ENCODE measurements at places on chromosomes 7 and 10.

GRCh38 chr10:20454331-20454730, 442.8 kb downstream of the NEBL start:
- DNase-seq: no peak

DNA sequence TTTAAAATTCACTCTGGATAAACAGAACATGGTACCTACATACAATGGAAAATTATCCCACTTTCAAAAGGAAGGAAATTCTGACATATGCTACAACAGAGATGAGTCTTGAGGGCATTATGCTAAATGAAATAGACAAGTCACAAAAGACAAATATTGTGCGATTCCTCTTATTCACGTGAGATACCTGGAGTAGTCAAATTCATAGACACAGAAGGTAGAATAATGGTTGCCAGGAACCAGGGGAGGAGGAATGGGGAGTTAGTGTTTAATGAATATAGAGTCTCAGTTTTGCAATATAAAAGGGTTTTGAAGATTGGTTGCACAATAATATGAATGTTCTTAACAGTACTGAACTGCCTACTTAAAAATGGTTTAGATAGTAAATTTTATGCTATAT, 69.8 kb upstream of the WAC start:
- DNase-seq: no peak

- no peak for DNase-seq
These were observed 54.0 kb upstream of the NMT2 start for GRCh38 chr10:15222511-15222910.

- no peak for DNase-seq
These were observed 30.8 kb upstream of the NME8 start for GRCh38 chr7:37817591-37817960.

DNA sequence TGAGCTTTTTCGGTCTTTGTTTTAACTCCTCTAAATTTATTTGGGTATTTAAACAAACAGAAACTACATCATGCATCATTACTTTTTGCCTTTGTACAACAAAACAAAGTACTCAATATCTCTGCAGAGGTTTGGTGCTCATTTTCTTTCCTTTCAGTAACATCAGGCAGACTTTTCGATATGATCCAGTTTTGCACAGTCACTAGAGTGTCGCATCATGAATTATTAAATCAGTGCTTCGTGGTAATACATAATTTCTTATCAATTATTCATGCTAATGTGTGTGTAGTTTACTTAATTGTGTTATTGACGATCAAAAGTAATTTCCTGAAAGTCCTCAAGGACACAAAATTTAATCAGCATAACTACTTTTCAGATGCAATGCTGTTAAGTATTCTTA, 31.8 kb downstream of the DRGX start:
- DNase-seq: no peak

- no peak for DNase-seq
These were observed 1012.4 kb upstream of the C7orf33 start for GRCh38 chr7:147578196-147578595.

GRCh38 chr10:13792006-13792405, 205.2 kb downstream of the PRPF18 start:
- DNase-seq: no peak

DNA sequence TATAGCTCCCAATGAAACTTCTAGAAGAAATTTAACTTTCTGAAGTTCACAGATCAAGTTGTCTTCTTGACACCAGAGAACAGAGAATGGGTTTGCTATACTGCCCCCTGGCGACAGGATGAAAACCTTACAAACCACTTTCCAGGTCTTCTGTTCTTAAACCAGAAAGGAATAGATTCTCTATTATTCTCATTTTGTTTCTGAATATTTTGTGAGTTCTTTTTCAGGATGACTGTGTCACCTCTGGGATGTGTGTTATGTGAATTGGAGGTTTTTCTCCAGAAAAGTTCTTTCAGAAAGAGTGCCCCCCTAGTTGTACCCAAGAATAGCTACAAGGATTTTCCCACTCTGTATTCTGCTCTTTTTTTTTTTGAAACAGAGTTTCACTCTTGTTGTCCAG, 6.3 kb downstream of the IFT22 start:
- peak; percentile 38 for DNase-seq

GRCh38 chr10:60209874-60210570, 179.7 kb downstream of the ANK3 start:
- DNase-seq: no peak

GRCh38 chr10:11636697-11637303, 25.4 kb upstream of the USP6NL start:
- DNase-seq: no peak

GRCh38 chr10:11499425-11500071, 111.9 kb downstream of the USP6NL start:
- DNase-seq: no peak

DNA sequence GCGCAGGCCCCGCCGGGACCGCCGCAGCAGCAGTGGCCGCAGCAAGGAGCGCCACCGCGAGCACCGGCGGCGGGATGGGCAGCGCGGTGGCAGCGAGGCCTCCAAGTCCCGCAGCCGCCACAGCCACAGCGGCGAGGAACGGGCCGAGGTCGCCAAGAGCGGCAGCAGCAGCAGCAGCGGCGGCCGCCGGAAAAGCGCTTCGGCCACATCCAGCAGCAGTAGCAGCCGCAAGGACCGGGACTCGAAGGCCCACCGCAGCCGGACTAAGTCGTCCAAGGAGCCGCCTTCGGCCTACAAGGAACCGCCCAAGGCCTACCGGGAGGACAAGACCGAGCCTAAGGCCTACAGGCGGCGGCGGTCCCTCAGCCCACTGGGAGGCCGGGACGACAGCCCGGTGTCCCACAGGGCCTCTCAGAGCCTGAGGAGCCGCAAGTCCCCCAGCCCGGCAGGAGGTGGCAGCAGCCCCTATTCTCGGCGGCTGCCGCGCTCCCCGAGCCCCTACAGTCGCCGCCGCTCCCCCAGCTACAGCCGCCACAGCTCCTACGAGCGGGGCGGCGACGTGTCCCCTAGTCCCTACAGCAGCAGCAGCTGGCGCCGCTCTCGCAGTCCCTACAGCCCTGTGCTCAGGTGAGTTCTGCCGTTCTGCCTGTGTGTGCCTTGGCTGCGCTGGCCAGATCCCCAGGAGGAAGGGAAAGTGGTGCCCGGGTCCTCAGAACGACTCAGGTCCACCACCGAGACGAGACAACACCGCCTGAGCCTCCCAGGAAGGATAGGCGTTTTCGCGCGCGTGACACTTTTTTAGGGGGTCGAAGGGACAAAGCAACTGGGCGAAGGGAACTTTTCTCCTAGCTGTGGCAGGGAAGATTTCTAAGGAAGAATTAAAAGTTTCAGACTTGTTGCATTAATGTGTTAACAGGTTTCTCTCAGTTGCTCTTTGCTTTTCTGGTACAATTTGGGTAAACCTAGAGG, 1.5 kb downstream of the CDK13 start:
- peak; percentile 77 for DNase-seq

- no peak for DNase-seq
These were observed 12.6 kb downstream of the FKBP6 start for GRCh38 chr7:73340514-73340913.

DNA sequence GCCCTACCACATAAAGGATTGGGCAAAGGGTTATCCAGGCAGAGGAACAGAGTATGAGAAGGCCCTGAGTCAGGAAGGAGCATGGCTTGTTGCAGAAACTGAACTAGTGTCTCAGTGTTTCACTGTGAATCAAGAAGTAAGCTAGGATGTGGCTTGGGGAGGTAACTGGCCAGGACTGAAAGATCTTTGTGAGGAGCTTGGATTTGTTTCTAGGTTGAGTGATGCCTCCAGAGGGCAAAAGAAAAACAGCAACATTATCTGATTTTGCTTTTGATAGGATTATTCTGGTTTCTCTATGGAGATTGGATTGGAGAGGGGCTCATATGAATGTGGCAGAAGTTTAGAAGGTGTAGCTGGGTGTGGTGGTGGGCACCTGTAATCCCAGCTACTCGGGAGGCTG, 137.9 kb upstream of the HDAC9 start:
- DNase-seq: no peak

- no peak for DNase-seq
These were observed 132.7 kb upstream of the CXCL12 start for GRCh38 chr10:44517635-44518034.

GRCh38 chr10:121914661-121915060, 13.2 kb downstream of the ATE1 start:
- no peak for DNase-seq

- DNase-seq: no peak
These were observed 88.5 kb downstream of the PPP1R17 start for GRCh38 chr7:31775556-31775955.

GRCh38 chr10:122290334-122290733, 19.2 kb downstream of the BTBD16 start:
- DNase-seq: no peak

DNA sequence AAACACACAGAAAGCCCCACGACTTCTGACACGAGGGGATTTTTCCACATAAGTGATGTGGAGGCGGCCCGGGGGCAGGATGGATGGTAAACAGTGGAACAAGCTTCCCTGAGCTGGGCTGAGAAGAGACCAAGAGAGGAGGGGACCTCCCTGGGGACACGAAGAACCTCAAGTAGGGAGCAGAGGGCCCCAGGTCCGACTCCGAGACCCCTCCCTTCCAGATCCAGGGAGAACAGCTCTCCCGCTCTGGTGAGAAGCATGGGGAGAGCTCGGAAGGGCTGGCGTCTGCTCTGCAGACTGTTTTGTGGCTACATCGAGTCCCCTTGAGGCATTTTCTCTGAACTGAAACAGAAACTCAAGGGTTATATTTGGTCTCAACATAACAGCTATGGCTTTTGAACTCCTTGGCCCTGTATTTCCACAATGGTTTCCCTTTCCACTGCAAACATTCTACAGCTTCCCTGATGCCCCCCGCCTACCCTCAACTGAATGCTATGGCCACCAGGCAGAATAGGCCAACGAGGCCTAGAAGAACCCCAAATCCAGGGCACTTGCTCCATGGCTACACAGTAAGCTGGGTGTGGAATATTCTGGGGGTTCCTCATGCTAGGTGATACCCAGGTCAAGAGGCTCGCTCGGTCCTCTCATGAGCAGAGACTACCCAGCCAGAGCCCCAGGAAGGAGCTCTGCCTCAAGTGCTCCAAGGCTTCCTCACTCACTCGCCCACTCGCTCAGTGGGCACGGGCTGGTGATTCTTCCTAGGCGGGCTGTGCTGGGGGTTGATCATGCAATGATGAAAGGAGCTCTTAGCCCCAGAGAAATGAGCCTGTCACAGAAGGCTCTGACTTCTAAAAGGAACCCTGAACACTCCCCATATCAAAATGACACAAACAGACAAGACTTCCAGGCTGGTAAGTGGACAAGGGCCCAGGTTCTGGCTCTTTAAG, 47.5 kb downstream of the FAM53B start:
- DNase-seq: peak; percentile 65

GRCh38 chr10:132986576-132986975, 44.2 kb upstream of the CFAP46 start:
- DNase-seq: no peak

DNA sequence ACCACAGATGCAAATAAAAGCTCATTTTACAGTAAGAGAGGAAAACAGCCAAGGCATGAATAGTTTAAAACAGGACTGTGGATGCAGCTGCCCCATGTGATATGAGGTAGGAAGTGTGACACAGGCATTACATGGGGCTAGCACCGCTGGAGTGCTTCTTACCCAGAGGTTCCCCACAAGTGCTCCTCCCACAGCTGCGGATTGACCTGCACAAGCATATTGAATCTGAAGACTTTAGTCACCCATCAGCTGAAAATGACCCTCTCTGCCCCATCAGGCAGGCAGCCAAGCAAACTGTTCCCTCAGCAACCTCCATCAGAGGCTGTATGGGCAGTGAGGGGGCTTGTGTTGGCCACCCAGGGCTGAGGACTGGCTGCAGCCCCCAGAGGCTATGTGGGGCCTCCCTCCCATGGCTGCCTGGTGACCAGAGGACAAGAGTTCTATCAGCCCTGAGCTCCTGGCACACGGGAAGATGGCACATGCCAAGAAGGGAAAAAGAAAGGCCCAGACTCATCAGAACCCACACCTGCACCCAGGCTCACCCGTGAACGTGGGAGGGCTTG, 98.7 kb downstream of the TCERG1L start:
- no peak for DNase-seq

GRCh38 chr7:104933022-104933421, 81.0 kb upstream of the KMT2E start:
- no peak for DNase-seq

- no peak for DNase-seq
These were observed 60.2 kb downstream of the WIPF3 start for GRCh38 chr7:29866490-29866930.

Measured in activated T-cell treated with anti-CD3 and anti-CD28 coated beads, Interleukin-2, amount 50 U/mL, for 24 hours (primary cell).